ENCODE measurements at places on chromosomes 3 and 15.

DNA sequence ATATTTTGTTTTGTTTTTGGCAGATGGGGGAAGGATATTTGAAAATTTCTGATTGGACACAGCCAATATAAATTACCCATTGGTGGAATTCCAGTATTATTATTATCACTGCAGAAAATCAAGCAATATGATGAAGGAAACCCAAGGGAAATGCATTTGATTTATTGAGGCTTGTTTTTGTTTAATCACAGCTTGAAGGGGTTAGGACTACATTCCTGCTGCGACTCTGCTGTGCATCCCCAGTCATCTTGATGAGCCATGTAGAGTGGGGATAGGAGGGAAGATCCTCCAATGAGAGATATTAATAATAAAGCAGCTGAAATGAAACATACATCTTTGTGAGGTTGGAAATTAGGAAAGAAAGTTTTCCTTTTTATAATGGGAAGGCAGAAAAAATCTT, 208.6 kb downstream of the GAP43 start:
- no peak for DNase-seq

GRCh38 chr15:61556037-61556648, 327.0 kb upstream of the RORA start:
- no peak for DNase-seq

DNA sequence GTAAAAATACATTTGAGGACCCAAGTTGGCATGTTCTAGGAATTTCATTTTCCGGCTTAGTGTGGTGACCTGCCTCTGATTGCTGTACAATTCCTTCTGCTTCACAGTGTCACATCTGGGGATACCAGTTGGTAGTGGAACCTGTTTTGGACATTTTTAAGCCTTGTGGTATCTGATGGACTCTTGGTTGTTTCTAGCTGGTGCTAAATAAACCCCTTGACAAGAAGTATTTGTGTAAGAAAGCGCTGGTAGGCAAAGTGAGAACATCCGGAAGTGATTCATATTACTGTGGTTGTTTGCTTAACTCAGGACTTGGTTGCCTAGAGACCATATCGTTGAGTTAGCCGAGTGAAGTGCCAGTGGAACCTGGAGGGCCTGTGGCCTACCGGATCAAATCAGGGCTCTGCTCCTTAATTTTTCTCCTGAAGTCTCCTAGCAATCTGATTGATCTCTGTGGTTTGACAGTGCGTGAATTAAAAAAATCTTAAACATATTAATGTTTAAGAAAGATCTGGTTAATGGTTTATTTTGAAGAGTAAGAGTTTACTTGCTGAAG, 12.8 kb downstream of the IQGAP1 start:
- DNase-seq, result peak; percentile 39

DNA sequence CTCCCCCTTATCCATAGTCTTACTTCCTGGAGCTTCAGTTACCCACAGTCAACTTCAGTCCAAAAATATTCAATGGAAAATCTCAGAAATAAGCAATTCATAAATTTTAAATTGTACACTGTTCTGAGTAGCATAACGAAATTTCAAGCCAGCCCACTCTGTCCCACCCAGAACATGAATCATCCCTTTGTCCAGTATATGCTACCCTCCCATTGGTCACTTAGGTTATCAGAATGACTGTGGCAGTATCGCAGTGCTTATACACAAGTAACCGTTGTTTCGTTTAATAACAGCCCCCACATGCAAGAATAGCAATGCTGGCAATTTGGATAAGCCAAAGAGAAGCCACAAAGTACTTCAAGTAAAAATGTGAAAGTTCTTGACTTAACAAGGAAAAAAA, 325.3 kb upstream of the ADAMTS9 start:
- DNase-seq, result no peak

- no peak for DNase-seq
Observed at GRCh38 chr3:113233497-113233896, 22.1 kb downstream of the BOC start.

- DNase-seq, result no peak
Observed at GRCh38 chr3:116994351-116994879, 284.8 kb downstream of the TUSC7 start.

DNA sequence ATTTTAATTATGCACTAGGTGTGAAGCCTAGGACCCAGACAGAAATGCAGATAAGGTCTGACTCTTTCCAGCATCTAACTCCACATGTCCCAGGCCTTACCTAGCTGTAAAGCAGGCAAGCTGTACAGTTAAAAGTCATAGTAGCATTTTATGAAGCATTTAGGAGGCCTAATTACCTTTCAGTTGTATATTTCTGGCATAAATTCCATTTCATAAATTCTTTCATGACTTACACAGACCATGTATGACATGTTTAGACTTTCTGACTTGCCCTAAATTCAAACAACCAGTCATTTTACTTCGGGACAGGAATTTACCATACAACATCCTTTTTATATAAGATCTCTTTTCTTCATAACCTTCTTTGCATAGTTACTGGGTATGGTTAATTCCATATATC, 35.3 kb upstream of the THUMPD3 start:
- DNase-seq, result no peak

DNA sequence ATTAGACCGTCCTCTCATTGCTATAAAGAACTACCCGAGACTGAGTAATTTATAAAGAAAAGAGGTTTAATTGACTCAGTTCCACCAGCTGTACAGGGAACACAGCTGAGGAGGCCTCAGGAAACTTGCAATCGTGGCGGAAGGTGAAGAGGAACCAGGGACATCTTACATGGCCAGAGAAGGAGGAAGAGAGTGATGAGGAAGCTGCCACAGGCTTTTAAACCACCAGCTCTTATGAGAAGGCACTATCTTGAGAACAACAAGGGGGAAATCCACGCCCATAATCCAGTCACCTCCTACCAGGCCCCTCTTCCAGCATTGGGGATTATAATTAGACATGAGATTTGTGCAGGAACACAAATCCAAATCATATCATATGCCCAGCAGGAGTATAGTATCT, 138.5 kb downstream of the ALCAM start:
- DNase-seq, result no peak

DNA sequence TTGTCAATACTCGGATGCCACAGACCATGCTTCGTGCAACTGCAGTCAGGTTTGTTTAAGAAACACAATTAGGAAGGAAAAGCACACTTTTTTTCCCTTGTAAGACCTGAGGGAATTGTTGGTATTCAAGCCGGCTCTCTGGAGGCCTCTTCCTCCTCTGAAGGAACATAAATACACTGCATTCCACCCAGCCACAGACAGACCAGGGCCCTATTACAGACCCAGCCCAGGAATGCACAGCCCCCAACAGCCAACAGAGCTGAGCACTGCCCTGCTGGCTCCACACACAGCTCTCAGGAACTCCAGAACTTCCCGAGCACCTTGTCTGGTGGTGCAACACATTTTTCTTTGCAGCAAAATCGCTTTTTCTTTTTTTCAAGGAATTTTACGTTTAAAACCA, 488.7 kb upstream of the PROK2 start:
- DNase-seq, result no peak

- peak; percentile 57 for DNase-seq
Observed at GRCh38 chr3:125055913-125056745, at the start of gene HEG1. Gene HEG1, minus strand, starts transcription at chr3:125055997. Its CDS starts 107 bp downstream, at chr3:125055890.

DNA sequence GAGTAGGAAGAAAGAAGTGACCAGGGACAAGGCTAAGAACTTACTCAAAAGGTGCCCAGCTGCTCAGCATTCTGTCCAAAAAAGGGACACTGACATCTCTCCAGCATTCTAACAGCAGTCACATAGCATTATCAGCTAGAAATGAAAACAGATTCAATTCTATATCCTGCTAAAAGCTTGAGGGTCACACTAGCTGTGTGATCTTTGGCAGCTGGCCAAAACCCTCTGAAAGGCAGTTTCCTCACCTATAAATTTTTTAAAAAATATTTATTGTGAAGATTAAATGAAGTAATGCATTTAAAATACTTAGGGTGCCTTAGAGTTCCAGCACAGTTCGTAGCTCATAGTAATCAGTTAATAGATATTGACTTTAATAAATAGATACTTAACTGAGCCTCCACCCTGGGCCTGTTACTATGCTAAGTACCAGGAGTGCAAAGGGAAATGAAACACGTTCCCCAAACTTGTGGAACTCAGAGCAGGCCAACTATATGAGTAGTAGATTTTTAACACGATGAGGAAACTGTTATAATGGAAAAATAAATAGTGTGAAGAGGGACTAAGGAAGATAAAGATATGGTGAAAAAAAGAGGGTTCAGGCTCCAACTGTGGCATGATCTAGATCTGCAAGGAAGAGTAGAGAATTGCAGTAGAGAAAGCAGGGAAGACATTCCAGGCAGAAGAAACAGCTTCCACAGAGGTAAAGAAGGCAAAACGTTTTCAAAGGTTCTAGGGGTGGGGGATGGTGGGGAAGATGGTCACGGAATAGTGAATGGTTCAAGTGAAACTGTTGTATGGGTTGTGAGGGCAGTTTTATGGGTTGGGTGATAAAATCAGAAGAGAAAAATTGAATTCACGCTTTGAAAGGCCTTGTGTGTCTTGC, 11.4 kb downstream of the CD86 start:
- DNase-seq, result no peak

- no peak for DNase-seq
Observed at GRCh38 chr3:150736316-150736719, 26.7 kb downstream of the SIAH2 start.

GRCh38 chr3:181626036-181626435, 85.7 kb upstream of the SOX2 start:
- DNase-seq, result no peak

- no peak for DNase-seq
Observed at GRCh38 chr3:128884992-128885391, 5.6 kb downstream of the ACAD9 start.

DNA sequence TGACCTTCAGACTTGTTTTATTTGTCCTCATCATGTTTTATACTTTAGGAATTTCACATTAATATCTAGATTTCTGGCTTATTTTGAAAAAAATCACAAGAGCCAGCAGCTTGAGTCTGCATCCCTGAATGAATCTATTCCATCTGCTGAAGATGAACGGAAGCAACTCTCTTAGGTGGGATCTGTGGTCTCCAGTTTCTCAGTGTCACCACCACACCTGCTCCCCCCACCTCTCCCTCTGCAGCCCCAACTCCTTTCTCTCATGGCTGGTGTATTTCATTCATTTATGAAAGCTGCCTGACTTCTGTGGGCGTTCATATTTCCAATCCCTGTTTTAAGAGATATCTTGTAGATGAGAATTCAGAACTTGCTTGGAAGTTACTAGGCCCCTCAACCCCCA, 102.1 kb upstream of the AGBL1 start:
- no peak for DNase-seq

- DNase-seq, result no peak
Observed at GRCh38 chr3:18559331-18559842, 134.2 kb upstream of the SATB1 start.

DNA sequence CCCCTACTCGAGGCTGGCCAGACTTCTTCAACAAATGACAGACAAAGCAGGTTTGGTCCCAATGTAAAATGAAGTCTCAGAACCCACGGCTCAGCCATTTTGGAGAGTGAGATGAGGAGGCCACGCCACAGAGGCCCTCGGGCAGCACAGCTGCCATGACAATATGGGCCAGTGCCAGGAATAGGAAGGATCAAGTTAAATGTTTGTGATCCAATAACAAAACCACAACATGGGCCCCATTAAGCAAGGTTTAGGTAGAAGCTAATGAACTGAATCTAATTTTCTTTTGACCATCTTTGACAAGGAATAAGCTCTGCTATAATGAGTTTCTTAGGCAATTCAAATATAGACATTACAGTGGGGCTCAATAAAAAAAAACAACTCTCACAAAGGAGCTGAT, 52.6 kb downstream of the RFTN1 start:
- DNase-seq, result no peak

DNA sequence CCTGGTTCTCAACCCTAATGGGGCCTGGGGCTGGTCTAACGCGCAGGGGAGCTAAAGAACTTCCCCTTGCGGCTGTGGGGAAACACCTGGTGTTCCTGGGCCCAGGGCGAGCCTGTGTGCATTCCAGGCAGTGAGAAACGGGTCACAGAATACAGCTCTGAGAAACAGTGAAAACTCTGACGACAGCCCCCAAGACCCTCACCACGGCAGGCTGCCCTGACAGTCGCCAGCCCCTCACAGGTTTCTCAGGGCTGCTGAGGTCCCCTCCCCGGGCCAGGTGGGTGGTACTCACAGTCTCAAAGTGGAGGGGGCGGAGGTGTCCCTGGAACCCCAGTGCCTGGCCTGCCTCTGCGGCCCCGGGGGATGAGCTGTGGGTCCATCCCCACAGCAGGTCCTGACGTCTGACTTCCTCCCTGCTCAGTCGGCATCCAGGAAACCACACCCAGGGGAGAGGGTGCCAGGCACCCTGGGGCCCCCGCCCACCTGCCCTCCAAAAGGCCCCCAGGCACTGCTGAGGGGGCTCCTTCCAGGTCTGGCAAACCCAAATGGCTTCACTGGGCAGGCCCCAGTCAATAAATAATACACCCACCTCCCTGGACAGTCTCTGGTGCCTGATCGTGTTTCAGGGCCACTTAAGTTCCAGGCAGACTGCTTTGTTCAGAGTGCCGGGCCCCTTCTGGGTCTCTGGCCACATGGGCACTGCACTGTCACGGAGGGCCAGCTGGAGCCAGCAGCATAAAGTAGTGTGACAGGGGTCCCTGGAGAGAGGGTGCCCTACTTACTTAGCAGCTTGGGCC, 57.7 kb downstream of the IQSEC1 start:
- peak; percentile 23 for DNase-seq

- DNase-seq, result no peak
Observed at GRCh38 chr3:178597371-178597770, 61.1 kb downstream of the KCNMB2 start.

- no peak for DNase-seq
Observed at GRCh38 chr15:48604567-48604966, 40.9 kb downstream of the FBN1 start.

DNA sequence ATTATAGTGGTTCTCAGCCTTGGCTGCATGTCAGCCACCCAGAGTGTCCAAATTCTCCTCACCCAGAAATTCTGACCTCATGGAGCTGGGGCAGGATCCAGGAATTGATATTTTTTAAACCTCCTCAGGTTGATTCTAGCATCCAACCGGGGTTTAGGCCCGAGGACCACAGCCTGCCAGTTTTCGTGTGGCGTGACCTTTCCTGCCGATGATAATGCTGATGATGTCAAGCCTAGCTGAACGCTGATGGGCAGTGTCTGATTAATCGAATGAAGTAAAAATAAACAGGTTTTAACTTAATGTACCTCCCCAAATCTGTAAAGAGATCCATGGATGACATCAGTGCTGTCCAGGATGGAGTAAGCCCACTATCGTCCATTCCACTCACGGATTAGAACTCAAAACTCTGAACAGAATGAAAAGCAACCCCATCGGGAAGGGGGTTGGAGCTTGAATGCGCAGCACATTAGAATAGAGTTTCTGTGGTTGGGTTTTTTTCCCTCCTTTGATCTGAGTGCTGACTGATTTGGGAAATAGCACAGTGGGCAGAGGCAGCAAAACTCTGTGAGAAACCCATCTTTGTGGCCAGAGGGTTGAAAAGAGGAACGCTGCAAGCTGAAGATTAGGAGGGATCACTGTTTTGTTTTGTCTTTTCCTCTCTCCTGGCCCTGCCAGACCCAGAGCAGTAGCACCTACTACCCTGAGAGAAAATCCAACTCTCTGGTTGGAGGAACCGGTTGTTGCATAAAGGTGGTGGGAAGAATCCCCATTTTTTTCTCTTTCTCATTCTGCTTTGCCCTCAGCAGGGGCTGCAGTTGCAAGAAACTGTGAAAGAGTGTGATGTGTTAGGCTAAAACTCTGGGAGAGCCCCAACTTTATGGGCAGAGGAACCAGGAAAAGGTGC, 153.9 kb downstream of the APBA2 start:
- no peak for DNase-seq
